Prostate gland (tissue), 2 donors: ENCODE measurements at places on chromosomes 12 and 14.

DNA sequence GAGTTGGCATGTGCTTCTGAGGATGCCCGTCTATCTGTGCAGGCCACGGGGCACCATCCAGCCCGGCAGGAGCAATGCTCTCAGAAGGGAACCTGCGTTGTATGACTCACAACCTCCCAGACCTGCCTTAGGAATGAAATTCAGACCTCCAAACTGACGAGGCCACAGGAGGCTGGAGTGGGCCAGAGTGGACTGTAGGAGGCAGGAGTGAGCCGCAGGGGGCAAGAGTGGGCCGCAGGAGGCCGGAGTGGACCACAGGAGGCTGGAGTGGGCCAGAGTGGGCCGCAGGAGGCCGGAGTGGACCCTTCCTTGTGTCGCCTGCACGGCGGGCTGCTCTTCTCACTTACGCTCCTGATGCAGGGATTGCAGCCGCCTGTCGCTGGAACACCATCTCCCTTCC is 11.1 kb upstream of the FBRSL1 start:
- DNase-seq: no peak

- no peak for DNase-seq
Observed at GRCh38 chr14:98976271-98976670, 295.7 kb downstream of the BCL11B start.

- no peak for DNase-seq
Observed at GRCh38 chr12:77437206-77437605, 371.8 kb upstream of the E2F7 start.

- no peak for DNase-seq
Observed at GRCh38 chr12:116933512-116934246, 22.9 kb downstream of the FBXW8 start.

GRCh38 chr14:42378274-42378673 is 771.6 kb downstream of the LRFN5 start:
- DNase-seq: no peak

GRCh38 chr14:104359301-104359968 is 220.1 kb upstream of the C14orf180 start:
- DNase-seq: no peak

- peak; percentile 50 for DNase-seq
Observed at GRCh38 chr14:36657399-36658122, 4.1 kb upstream of the PAX9 start.

DNA sequence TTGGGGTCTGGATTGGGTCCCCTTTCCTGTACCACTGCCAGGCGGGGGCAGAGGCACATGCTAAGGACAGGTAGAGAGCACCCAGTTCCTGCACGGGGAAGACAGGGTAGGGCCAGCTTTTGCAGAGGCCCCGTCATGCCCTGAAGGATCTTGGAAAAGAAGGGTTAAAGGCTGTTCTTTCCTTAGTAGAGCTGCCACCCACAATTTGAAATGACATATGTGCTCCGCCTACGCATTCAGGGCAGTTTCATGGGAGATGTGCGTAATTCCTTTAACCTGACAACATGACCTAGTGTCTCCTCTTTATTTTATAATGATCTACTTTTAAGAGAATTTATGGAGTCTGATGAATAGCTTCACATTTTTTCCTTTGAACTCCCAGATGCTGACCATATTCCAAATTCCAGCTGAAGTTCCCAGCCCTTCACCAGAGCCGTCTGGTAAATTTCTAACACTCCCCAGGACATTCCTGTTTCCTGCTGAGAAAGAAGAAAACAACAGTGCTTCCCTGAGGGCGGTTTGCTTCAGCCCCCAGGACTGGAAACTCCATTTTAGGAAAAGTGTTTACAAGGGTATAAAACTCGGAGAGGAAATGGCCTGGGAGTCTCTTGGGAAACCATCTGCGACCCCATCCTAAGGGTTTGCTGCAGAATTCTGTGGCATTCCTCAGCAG is 58.9 kb upstream of the PLEKHG3 start:
- DNase-seq: no peak

GRCh38 chr12:120688527-120689071 is 1.6 kb downstream of the MLEC start:
- DNase-seq: no peak

GRCh38 chr14:69133206-69134125 is 19.5 kb downstream of the DCAF5 start:
- DNase-seq: no peak

DNA sequence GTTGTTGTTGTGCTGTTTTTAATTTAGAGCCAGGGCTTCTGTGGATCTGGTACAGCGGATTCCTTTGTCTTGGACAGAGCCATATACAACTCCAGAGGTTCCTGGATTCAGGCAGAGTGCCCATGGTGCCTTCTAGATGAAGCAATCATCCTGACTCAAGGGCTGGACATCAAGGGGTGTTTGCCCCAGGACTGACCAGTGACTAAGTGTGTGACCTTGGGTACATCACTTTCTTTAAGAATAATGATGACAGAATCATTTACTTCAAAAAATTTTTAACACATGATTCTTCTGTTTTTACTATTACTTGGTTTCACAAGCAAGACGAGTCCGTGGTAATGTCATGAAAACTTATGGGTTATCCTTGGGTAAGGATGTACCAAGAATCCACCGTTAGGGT is 397.3 kb downstream of the ZFP36L1 start:
- DNase-seq: no peak
